D721Med (cell line): ENCODE measurements at places on chromosomes 6 and 20.

GRCh38 chr20:57106030-57106682 lies 160.3 kb downstream of the BMP7 start:
- DNase-seq: no peak

- DNase-seq: no peak
Observed at GRCh38 chr20:19141998-19142397, 70.4 kb upstream of the SLC24A3 start.

DNA sequence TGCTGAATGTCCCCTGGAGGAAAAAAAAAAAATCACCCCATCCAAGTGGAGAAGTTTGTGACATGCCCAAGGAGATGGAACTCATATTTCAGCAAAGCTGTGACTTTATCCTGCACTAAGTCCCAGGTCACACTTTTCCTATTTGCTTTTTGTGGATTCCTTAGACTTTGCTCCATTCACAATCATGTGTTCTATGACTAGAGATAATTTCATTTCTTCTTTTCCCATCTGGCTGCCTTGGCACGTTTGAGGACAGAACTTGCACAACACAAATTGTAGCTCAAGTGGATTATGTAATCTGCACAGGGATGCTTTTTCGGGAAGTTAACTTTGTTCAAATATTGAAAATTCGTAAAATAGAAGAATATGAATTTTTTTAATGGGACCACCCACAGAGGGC lies 100.7 kb upstream of the PTPN1 start:
- no peak for DNase-seq

GRCh38 chr6:46262928-46263706 lies 92.3 kb upstream of the ENPP5 start:
- DNase-seq: no peak

DNA sequence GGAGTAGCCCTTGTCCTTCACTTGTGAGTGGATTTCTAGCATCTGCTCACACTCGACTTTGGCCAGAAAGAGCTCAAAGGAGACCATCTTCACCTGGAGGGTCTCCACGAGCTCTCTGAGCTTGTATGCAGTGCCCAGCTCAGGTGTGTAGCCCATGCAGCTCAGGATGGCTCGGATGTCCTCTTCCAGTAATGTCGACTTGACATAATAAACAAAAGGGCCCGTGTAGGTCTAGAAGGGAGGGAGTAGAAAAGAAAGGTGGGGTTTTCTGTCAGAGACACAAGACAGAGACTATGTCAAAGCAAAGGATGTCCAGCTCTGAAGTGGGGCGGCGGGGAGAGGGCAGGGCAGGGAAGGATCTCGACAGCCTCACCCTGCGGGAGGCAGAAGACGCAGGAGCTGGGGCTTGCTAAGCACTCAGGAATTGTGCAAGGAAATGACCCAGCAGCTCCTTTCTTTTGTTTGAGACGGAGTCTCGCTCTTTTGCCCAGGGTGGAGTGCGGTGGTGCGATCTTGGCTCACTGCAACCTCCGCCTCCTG lies 8.6 kb downstream of the SPATA2 start:
- DNase-seq: no peak
